ENCODE measurements at places on chromosomes 4 and X.
A peak's percentile ranks its signal among the peaks of the same experiment; 100 is the strongest.

- DNase-seq = no peak
Measured at GRCh38 chr4:184856277-184856609, 30.5 kb upstream of the ACSL1 start.

GRCh38 chrX:97189668-97190067 is 306.0 kb downstream of the RPA4 start:
- DNase-seq = peak; percentile 77

GRCh38 chr4:156472624-156473023 is 499.0 kb downstream of the PDGFC start:
- DNase-seq = no peak

GRCh38 chrX:44817029-44817428 is 26.8 kb upstream of the DUSP21 start:
- no peak for DNase-seq

- no peak for DNase-seq
Measured at GRCh38 chr4:6465955-6466354, 6.5 kb downstream of the PPP2R2C start.

- no peak for DNase-seq
Measured at GRCh38 chr4:83772685-83773084, 236.8 kb downstream of the GPAT3 start.

- DNase-seq = no peak
Measured at GRCh38 chr4:102625232-102625930, 124.2 kb downstream of the NFKB1 start.

GRCh38 chr4:10061650-10062415 is 40.5 kb upstream of the SLC2A9 start:
- no peak for DNase-seq

DNA sequence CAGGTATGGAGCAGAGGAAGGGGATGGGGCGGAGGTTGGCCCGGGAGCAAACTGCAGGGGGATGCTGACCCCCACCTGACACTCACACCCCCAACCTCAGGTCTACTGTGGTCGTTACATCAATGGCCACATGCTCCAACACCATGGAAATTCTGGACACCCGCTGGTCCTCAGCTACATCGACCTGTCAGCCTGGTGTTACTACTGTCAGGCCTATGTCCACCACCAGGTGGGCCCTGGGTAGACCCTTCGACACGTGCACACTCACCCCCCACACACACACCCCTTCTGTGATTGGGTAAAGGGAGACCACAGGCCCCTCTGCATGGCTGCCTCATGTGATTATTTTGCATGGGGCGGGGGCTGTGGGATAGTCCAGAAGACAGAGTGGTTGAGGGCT is 2.2 kb upstream of the ERAS start:
- DNase-seq = no peak

DNA sequence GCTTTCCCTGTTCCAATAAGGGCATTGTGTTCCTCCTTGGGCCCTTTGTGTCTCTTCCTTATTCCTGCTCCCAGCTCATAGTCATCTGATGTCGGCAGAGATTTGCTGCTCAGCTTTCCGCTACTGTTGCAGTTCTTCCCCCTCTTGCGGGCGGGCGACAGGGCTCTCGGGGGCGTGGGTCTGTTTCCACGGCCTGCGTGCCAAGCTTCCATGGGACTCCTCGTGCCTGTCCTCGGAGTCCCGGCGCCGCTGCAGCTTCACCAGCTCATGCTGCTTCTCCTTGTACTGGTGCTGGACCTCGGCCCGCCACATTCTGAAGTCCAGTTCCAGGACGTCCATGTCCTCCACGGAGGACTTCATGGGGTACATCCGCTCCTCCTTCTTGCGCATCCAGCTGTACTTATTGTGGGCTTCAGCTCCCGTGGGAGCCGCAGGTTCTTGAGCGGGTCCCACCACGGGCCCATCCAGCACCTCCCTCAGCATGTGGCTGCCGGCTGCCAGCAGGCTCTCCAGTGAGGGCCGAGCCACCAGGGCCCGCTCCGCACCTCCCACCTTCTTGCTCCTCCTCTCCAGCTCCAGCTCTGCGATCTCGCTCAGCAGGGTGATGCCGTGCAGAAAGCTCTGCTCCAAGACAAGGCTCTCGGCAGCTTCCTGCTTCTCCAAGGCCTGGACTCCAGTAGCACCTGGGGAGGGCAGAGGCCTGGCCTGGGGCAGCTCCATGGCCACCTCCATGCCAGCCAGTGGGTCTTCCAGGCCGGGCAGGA is 74.1 kb upstream of the UCP1 start:
- DNase-seq = no peak

DNA sequence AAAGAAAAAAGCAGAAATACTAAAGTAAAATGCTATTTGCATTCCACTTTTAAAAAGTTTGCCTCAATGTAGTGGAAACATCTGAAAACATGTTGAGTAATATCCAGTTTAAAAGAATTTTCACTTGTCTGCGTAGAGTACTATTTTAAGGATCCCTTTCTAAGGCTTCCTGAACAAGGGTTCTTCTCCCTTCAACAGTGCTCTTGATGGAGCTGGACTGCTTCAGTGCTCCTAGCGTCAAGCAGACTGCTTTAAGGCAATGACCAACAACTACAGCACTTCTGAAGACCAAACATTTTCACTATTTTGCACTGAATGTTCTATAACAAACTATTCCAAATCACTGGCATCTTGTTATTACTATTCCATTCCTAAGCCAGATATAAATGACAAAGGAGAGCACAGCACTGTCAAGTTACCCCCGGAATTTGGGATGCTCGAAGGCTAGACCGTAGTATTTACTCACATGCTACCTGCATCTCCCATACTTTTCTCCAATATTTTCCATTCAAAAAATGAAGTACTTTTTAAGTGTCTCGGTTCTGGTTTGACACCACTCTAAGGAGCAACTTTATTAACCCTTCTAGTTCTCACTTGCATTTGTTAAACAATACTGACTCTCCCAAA is 36.1 kb downstream of the TMEM165 start:
- DNase-seq = no peak

DNA sequence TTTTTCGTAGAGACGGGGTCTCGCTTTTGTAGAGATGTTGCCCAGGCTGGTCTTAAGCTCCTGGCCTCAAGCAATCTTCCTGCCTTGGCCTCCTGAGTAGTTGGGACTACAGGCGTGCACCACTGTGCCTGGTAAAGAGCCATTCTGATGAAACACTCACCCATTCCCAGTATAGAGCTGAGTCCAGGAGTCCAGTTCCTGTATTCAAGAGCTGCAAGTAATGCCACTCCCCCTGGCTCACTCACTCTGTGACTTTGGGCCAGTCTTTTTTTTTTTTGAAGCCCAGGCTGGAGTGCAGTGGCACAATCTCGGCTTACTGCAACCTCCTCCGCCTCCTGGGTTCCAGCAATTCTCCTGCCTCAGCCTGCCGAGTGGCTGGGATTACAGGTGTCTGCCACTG is 3.5 kb downstream of the CCDC22 start:
- no peak for DNase-seq

DNA sequence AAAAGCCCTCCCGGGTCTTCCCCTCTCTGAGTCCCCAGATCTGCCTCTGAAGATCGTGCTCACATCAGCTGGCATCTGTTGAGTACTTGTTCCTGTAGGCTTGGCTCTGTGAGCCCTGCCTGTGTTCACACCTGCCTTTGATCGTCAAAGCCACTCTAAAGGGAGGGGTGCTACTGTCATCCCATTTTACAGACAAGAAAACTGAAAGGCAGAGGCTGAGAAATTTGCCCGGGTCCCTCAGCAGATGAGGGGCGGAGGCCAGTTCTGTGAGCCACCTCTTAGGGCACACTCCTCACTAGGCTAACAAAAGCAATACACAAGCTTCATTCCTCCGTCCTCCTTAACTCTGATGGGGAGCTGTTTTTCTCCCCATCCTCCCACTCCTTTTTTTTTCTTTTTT is 655 bp downstream of the CYTL1 start:
- DNase-seq = no peak

- no peak for DNase-seq
Measured at GRCh38 chrX:137101273-137101990, 67.6 kb upstream of the GPR101 start.

Measured in LNCaP clone FGC (cell line).